Right kidney (tissue), 9 donors: ENCODE measurements at places on chromosomes 3 and 15.

DNA sequence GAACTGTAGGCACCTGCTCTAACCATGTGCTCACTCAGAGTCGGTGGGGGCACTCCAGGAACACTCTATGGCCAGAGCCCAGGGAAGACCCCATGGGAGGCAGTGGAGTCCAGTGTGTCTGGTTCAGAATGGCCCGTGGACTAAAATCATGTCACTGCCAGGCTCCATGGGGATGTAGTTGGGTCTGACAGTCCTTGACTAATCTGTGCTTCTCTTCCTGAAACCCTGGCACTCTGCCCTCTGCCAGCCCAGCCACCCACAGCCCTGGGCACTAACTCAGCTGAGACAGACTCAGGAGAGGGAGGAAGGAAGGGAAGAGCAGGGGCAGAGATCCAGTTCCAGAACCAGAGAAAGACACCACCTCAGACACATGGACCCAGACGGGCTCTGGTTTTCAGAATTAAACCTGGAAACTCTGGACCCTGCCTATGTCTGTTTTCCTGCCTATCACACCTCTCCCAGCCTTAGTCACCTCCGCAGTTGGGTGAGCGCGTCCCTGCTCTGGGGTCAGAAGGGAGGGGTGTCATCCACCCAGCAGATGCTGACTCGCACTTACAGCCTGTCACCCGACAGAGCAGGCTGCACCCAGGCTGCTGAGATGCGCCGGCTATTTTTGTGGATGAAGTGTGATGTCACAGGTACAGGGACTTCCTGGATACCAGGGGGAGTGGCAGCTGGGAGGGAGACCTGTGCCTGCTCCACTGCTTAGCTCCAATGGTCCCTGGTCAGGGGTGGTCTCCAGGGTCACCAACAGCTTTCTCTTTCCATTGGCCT lies 56.8 kb upstream of the INSYN1 start:
- no peak for DNase-seq

GRCh38 chr3:105466072-105466471 lies 99.4 kb downstream of the ALCAM start:
- no peak for DNase-seq

- no peak for DNase-seq
Measured at GRCh38 chr3:150451329-150452048, 43.4 kb downstream of the TSC22D2 start.

DNA sequence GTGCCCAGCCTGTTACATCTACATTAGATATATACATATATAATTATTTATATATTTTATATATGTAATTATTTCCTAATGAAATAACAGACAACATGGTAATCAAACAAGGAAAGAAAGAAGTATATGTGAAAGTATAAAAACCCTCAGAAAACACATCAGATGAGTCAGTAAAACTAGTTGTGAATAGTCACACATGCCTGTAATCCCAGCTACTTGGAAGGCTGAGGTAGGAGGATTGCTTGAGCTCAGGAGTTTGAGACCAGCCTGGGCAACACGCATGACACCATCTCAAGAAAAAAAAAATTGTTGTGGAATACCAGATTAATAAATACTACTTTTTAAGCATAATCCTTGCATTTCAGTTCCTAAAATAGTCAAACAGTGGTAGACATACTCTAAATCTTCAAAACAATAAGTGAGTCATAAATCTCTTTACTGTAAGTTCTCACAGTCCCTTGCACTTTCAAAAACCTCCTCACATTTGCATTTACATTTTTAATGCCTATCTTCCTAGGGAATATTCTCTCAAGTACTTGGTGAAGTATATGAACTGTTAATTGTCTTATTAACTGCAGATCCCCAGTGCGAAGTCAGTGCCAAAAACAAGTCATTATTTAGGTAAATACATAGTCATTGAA lies 106.5 kb downstream of the MYO9A start:
- no peak for DNase-seq

DNA sequence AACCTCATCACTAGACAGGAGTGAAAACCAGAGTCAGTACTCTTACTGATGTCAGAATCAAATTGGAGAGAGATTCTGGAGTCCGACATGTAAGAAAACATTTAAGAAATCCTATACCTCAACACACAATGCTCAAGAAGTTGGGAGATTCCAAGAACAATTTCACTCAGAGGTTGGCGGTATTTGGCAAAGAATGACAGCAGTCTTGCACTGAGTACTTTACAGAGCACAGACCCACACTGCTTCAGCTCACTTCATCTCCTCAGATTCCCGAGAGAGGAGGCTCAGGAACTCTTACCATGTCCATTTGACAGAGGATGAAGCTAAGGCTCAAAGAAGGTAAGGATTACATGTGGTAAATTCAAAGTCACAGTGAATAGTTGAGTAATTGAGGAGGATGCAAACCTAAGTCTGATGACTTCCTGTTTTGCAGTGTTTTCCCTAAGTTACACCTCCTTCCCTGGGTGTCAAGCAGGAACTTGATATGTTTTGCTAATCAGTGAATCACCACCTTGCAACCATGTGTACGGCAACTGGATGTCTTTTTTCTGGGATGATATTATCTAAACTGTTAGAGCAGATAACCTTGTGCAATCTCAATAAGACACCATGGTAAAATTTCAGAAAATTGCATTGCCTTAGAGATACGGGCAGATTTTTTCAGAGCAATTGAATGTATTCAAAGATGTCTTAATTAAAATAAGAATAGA lies 61.3 kb upstream of the MME start:
- DNase-seq: no peak

GRCh38 chr3:40427045-40427669 lies 30.0 kb upstream of the RPL14 start:
- DNase-seq: no peak

DNA sequence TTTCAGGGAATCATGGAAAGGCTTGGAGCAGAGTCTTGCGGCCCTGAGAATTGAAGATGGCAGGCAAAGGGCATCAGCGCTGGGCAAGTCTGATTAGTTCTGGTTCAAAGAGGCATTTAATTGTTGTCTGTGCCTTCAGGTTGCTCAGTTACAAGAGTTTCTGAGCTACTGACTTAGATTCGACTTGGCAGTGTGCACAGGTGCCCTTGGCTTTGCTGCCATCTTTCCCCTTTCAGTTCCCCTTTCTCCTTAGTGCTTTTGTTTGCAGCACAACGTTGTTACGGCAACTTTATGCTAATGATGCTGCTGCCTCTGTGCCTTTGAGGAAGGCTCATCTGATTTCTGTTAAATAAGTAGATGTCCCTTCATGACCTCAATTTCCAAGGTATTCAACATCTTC lies 12.5 kb downstream of the P2RY14 start:
- DNase-seq: no peak

GRCh38 chr3:151096716-151097115 lies 11.3 kb downstream of the MED12L start:
- no peak for DNase-seq

GRCh38 chr15:65337436-65338070 lies 33.1 kb downstream of the RNU5B-1 start:
- DNase-seq: no peak

DNA sequence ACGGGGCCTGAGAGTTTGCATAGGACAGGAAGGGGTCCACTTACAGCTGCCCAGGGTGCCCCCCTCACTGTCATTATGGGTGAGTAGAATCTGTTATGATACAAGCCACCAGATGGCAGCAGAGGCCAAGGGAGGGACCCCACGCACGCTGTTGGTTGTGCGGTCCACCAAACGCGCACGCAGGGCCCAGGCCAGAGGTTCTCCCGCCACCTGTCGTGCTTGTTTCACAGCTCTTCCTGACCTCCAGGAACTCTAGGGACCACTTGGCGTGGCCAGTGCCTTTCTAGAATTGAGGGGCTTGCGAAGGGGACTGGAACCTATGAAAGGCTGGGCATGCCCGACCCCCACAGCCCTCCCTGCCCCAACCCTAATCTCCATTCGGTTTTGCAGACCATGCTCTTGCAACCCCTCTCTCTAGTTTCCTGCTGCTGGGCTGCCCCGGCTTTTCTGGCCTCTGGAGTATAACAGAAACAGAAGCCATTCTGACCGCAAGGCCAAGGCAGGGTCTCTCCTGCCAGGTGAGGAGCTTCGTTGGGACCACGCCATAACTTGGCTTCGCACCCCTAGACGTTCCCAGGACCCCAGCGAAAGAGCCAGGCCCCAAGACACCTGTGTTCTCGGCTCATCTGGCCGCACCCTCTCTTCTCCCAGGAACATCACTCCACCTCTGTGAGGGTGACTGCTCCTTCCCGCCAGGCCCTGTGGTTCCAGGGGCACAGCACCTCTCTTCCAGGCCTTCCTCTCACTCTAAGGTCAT lies 46.0 kb downstream of the ALDH1L1 start:
- peak; percentile 61 for DNase-seq

GRCh38 chr3:81763001-81763400 lies 1.6 kb upstream of the GBE1 start:
- DNase-seq: no peak

GRCh38 chr3:155019575-155019974 lies 60.5 kb upstream of the MME start:
- DNase-seq: no peak

- no peak for DNase-seq
Measured at GRCh38 chr3:68018275-68018674, 363.9 kb upstream of the SUCLG2 start.

GRCh38 chr3:121648219-121648958 lies 12.3 kb downstream of the HCLS1 start:
- no peak for DNase-seq

DNA sequence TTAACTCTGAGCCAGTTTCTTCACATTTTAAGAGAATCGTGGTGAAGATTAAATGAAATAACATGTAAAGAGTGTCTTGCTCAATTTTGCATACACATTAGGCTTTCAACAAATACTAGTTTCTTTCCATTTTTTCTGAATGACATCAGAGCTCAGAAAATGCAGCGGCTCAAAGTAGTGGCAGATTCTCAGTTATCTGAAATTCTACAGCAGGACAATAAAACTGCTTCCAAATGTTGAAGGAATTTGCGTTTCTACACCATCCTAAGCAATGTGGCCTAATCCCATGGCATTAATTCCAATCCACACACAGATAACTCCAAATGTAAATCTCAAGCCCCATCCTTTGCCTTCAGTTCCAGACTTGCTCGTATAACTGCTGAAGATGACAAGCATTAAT lies 115.8 kb downstream of the PLCH1 start:
- no peak for DNase-seq

- DNase-seq: no peak
Measured at GRCh38 chr3:120396469-120396868, 47.3 kb upstream of the LRRC58 start.

DNA sequence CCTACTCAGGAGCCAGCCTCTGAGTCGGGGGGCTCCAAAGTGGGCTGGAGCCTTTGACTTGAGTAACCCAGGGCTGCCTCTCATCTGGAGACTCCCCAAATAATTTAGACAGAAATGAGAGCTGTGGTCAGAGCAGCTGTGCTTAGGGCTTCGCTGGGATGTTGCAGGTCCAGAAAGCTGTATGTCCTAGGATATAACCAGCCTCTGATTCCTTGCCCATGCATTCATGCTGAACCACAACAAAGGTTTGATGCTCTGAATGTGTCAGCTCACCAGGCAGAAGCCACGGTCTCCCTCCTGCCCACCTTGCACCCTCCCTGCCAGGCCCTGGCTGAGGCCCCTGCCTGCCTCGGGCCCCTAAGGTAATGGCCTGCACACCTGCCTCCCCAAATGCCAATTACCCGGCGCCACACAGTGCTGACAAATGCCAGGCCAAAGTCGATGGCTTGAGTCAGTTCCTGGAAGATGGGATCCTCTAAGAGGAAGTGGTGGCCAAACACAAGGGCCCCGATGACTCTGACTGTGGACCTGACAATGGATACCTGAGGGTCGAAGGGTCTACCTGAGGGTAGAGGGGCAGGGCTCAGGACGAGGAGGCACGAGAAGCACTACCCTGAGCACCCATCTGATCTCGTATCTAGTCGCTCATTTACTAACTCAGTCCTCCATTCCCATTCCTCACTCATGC lies 21.7 kb upstream of the PARL start:
- no peak for DNase-seq

GRCh38 chr15:61750271-61751084 lies 309.8 kb downstream of the VPS13C start:
- peak; percentile 36 for DNase-seq

GRCh38 chr3:133381346-133382109 lies 18.3 kb upstream of the BFSP2 start:
- no peak for DNase-seq

GRCh38 chr15:67409175-67409574 lies 111.8 kb upstream of the C15orf61 start:
- DNase-seq: no peak

- peak; percentile 4 for DNase-seq
Measured at GRCh38 chr3:45994419-45995235, 997 bp downstream of the FYCO1 start.

GRCh38 chr3:176723758-176724393 lies 473.4 kb downstream of the TBL1XR1 start:
- no peak for DNase-seq

- DNase-seq: no peak
Measured at GRCh38 chr15:90400005-90400758, 12.1 kb downstream of the IQGAP1 start.

DNA sequence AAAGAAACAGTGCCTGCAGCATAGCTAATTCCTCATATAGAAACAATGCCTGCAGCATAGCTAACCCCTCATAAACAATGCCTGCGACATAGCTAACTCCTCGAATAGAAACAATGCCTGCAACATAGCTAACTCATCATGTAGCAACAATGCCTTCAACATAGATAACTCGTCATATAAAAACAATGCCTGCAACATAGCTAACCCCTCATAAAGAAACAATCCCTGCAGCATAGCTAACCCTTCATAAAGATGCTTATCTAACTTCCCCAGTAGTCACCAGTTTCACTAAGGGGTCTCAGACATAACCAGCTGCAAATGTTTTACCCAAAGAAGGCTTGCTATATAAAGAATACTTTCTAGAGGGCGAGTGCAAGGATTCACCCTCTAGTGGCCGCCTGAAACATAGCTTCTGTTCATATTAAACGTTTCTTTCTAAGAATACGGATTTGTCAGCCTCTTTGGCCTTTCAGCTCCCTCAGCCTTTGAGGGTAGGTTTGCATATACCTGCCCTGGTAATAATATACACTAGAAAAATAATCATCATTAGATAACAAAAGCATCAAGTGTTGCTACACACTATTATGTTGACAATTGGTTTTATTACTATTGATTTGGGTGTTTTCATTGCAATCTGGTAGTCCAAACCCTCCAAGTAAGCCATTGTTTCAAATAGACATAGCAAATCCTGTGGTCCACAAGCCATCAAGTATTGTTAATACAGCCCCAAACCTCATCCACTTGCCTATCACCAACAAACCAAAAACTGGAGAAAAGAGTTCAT lies 44.4 kb upstream of the FAN1 start:
- peak; percentile 4 for DNase-seq

- DNase-seq: no peak
Measured at GRCh38 chr15:75786575-75786947, 56.7 kb upstream of the UBE2Q2 start.

DNA sequence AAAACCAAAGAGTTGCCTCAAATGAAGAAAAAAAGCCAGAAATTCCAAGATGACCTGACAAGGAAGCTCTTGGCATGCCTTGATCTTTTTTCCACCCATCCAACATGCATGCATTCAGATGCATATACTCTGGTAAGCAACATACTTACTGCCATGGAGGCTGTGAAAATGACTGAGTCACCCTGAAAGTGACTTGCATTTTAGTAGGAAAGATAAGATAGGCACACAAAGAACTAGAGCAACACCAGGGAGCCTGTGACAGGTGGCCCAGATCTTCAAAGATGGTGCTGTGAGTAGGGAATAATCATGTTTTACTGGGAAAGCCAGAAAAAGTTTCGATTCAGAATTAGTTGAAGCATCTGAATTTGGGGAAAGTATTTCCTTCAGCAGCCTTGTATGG lies 185.1 kb upstream of the SLCO3A1 start:
- no peak for DNase-seq

- no peak for DNase-seq
Measured at GRCh38 chr3:61545716-61546115, 15.7 kb upstream of the PTPRG start.

- peak; percentile 59 for DNase-seq
Measured at GRCh38 chr15:57561041-57561711, 30.5 kb upstream of the MYZAP start.
